B cell (primary cell): ENCODE measurements at places on chromosomes 7 and 10.

DNA sequence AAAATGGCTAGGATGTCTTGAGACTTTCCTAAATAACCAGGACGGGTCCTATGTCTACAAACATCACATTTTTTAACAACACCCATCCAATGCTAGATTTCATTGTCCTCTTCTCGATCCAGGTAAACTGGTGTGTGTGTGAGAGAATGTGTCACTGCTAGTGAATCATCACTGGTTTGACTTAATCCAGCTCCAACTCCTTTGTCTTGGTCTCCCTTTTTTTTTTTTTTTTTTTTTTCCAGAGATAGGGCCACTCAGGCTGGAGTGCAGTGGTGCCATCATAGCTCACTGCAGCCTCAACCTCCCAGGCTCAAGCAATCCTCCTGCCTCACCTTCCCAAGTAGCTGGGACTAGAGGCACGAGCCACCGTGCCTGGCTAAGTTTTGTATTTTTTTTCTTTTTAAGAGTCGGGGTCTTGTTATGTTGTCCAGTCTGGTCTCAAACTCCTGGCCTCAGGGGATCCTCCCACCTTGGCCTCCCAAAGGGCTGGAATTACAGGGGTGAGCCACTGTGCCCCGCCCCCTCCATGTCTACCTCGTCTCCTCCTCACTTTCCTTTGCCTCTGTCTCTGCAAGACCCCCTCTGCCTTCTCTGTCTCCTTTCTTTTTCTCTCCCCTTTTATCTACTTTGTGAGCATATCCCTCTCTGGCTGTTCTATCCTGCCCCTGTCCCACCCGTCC, 2.2 kb upstream of the UFSP1 start:
- no peak for DNase-seq

DNA sequence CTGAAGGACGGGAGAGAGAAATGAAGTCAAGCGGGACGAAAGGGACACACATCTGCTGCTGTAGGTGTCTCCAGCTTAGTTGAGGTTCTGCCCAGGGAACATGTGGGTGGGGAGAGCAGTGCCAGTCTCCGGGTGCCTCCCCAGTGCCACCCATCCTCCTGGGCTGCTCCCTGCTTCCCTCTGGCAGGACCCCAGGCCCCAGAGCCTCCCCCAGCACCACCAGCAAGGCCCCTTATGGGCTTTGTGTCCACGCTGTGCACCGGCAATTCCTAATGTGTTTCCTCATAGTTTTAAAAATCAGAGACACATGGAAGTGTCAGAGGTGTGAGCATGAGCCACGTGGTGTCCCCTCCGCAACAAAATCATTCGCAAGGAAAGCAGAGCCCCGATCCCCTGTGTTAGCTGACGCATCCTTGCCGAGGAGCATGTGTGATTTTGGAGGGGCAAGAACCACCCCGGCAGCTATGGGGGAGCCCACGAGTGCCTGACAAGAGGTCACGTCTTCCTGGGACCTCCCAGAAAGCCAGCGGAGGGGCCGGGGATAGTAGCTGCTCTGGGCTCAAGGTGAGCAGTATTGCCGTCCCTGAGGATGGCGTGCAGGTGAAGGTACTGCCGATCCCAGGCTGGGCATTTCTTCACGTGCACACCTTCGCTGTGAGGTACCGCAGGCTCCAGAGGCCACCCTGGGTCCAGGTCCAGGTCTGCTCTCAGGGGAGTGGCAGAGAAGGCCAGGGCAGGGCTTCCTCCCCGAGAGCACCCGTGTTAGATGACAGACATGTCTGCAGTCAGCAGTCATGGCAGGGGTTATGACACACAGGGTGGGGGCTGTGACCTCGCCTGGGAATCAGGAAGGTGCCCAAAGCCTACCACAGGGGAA, 448.2 kb upstream of the FOXK1 start:
- DNase-seq = no peak

GRCh38 chr10:120644556-120645410, 187.8 kb downstream of the PLPP4 start:
- no peak for DNase-seq

GRCh38 chr7:115631782-115632181, 398.8 kb downstream of the TFEC start:
- DNase-seq = no peak
